ENCODE measurements at places on chromosomes 4 and X.

DNA sequence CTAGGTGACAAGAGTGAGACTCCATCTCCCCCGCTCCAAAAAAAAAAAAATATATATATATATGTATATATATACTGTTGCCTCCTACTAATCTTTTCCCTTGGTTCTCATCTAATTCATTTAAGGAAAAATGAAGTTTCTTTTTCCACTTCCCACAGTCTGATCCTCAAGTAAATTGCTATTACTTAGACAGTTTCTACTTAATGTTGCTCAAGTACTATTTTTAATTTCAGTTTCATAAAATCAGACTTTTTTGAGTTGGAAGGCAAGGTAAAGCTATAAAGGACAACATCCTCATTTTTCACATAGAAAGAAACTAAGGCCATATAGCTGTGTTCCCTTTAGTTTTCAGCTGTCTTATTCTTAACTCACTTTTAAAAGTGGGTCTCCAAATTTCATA lies 5.8 kb downstream of the RXFP1 start:
- no peak for DNase-seq

- DNase-seq: no peak
Measured at GRCh38 chrX:133402042-133402453, 13.2 kb downstream of the GPC4 start.

DNA sequence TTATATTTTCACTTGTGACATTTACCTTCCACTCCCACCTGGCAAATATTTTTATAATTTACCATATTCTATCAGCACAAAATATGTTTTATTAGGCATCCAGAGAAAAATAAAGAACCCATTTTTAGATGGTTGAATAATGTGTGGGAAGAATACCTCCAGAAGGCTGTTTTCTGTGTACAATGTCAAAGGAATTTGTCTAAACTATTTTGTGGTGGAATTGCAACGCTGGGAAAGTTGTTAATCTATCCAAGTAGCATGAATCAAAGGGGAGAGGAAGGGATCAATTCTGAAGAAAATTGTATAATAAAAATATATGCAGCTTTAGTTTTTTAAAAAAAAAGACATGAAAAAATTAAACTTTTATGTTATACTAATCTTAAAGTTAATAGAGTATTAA lies 706.5 kb downstream of the FSTL5 start:
- DNase-seq: no peak

DNA sequence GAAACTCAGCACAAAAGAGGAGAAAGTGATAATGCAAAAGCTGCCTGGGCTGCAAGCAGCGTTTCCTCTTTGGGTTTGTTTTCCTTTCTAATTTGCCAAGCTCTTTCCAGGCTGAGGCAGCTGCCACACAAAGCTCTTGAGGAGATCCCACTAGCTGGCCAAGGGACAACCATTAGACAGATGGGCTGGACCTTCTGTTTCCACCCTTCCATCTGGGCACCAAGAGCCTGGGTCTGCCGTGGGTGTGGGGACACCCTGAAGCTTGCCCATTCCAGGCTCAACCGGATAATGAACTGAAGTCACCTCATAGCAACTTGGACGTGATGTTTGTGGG lies 194.6 kb upstream of the C1QTNF7 start:
- no peak for DNase-seq

DNA sequence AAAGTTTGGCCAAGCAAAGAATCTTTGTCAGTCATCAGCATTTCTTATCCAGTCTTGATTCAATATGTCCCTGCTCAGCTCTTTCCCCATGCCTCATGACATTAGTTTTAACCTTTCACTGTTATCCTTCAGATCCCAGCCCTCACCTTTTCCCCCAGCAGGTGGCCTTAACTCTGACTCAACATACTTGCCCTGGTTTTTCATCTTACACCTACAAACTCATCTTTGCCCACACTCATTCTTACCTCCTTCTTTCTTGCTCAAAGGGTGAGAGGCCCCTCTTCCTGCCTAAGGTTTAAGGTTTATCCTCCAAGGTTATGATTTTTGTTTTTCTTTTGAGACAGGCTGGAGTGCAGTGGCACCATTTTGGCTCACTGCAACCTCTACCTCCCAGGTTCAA lies 10.6 kb upstream of the ANXA5 start:
- no peak for DNase-seq
